ENCODE measurements at places on chromosomes 2 and 18. TPM values are rescaled to one million over a fixed set of nuclear protein-coding genes. Genes with fewer than 3 reads are reported as not detected.
A peak's percentile ranks its signal among the peaks of the same experiment; 100 is the strongest.

Gene TCF4
- 13.9 TPM for total RNA-seq

Gene TUBA4B
- not detected for total RNA-seq

Gene ANTXR1
- total RNA-seq: 31.1 TPM

Gene MAP4K3
- 97.4 TPM for total RNA-seq

Gene BMP10
- total RNA-seq: not detected

Gene THSD7B
- total RNA-seq: under 0.01 TPM

Gene PDCL3
- total RNA-seq: 27.2 TPM

Gene CEP76
- 25.1 TPM for total RNA-seq

Gene ZNF407
- 9.3 TPM for total RNA-seq

Gene SPC25
- 11.1 TPM for total RNA-seq

DNA sequence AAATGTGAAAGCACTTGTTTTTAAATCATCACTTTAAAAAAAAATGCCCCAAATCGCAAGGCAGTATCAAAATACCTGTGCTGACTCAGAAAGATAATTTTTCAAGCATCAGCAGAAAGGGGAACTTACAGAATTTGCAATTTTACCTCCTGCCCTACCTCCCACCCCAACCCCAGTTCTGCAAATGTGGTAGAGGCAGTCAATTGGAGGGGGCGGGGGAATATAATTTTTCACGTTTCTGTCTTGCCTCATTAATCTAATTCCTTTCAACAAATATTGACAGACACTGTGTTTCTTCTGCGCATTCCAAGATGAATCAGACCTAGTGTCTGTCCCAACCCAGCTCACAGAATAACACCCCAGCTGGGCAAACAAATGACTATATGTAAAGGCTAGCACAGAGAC, 76.8 kb downstream of the ALPK2 start:
- peak; percentile 86 for DNase-seq
- no peaks in the 10 kb centered on the region for H3K36me3 ChIP-seq
- H3K27me3 ChIP-seq: no peaks in the 10 kb centered on the region
- no peak overlapping the region for H3K4me3 ChIP-seq
- H3K4me1 ChIP-seq: peaks cover 42% of the 10 kb centered on the region

GRCh38 chr18:41410006-41410405, 545.0 kb upstream of the PIK3C3 start:
- H3K36me3 ChIP-seq: no peaks in the 10 kb centered on the region
- H3K27ac ChIP-seq: no peak overlapping the region
- peak; percentile 12 for DNase-seq
- 0 out of 2 replicates have a peak, but pooled peaks cover 3% of the 10 kb centered on the region for H3K4me1 ChIP-seq
- H3K4me3 ChIP-seq: no peak overlapping the region

GRCh38 chr2:141186413-141187074, 944.3 kb downstream of the LRP1B start:
- no peak overlapping the region for H3K27ac ChIP-seq
- no peaks in the 10 kb centered on the region for H3K36me3 ChIP-seq
- H3K4me3 ChIP-seq: no peak overlapping the region

GRCh38 chr2:33136566-33136965, 189.8 kb downstream of the LTBP1 start:
- no peaks in the 10 kb centered on the region for H3K27me3 ChIP-seq
- peak overlapping the region; percentile 75 for H3K4me3 ChIP-seq
- H3K27ac ChIP-seq: peak overlapping the region; percentile 89
- DNase-seq: no peak
- H3K36me3 ChIP-seq: no peaks in the 10 kb centered on the region

GRCh38 chr2:70356941-70357683, 55.2 kb upstream of the FAM136A start:
- peak overlapping the region; percentile 36 for H3K27ac ChIP-seq
- no peak for DNase-seq
- no peaks in the 10 kb centered on the region for H3K36me3 ChIP-seq
- H3K4me1 ChIP-seq: peaks cover 52% of the 10 kb centered on the region
- no peak overlapping the region for H3K4me3 ChIP-seq

DNA sequence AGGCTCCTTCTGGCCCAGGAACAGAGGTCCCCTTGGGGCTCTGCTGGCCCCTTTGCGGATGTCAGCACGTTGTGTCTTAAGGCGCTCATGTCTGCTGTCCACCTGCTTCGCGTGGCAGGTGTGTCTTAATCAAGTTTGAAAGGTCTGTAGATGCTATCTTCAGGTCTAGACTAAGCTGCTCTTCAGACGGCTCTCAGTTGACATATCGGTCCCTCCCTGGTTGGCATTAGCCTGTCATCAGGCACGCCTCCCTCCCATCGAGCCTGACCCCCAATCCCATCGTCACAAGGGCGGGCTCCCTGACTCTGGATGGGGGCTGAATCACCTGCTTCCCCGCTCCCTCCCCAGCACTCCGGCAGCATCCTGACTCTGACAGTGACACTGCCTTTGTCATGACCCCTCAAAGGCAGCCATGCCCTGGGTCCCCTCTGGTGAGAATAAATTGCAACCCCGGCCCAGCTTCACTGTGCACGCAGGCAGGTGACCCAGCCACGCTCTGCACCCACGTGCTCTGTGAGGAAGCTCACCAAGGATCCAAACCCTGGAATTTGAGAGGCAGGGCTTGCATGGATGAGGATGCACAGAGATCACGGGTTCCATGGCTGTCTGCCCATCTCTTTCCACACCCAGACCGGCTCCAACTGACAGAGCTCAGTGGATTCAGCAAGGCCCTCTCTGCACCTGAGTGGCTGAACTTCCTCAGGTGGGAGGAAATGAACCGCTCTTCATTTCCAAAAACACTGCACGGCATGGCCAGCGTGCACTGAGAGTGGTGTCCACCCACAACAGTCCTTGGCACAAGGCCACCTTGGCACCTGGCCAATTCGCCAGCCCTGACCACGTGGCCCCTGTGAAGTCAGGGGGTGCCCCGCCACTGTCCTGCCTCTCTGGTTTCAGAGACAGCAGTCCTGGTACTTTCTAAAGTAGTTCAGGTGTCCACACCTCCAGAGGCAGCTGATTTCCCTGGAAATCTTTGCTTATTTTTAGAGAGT, 110.2 kb upstream of the GPC1 start:
- no peak overlapping the region for H3K27ac ChIP-seq
- H3K4me1 ChIP-seq: no peaks in the 10 kb centered on the region
- peaks cover 88% of the 10 kb centered on the region for H3K27me3 ChIP-seq
- H3K36me3 ChIP-seq: no peaks in the 10 kb centered on the region

DNA sequence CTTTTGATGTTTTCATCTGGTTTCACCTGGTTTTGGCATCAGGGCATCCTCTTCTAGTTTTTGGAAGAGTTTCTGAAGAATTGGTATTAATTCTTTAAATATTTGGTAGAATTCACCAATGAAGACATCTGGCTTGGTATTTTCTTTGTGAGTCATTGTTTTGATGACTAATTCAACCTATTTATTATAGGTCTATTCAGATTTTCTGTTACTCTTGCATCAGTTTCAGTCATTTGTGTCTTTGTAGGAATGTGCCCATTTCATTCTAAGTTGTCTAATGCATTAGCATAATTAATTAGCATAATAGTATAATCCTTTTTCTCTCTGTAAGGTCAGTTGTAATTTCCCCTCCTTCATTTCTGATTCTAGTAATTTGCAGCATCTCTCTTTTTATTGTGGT, 8.0 kb downstream of the GNLY start:
- H3K27ac ChIP-seq: peak overlapping the region; percentile 80
- no peaks in the 10 kb centered on the region for H3K27me3 ChIP-seq
- H3K4me3 ChIP-seq: peak overlapping the region; percentile 24
- no peaks in the 10 kb centered on the region for H3K36me3 ChIP-seq
- peak; percentile 85 for DNase-seq

DNA sequence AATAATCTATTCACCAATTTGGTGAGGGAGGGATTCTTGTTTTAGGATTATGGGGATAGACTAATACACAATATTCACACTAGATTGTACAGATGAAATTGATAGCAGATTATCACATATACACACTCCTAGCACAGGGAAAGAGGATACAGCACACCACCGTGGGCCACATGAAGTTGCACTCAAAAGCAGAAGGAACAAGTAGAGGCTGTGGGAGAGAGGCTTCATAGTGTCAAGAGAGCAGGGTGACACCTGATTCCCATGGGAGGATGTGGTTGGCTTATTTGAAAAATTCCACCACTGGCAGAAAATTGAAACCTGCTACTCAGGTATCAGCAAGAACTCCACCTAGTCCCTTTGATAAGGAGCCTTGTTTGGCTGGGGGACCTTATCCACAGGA, 395.6 kb downstream of the SPAG16 start:
- no peaks in the 10 kb centered on the region for H3K36me3 ChIP-seq
- no peak overlapping the region for H3K27ac ChIP-seq
- no peak for DNase-seq
- no peak overlapping the region for H3K4me3 ChIP-seq

GRCh38 chr2:10859278-10859677, 46.7 kb upstream of the PDIA6 start:
- no peaks in the 10 kb centered on the region for H3K4me1 ChIP-seq
- H3K36me3 ChIP-seq: no peaks in the 10 kb centered on the region
- no peak overlapping the region for H3K27ac ChIP-seq
- no peak for DNase-seq

- DNase-seq: no peak
- no peaks in the 10 kb centered on the region for H3K36me3 ChIP-seq
- no peaks in the 10 kb centered on the region for H3K4me1 ChIP-seq
- H3K27me3 ChIP-seq: no peaks in the 10 kb centered on the region
Observed at GRCh38 chr2:10914272-10914693, 2.5 kb downstream of the KCNF1 start.

DNA sequence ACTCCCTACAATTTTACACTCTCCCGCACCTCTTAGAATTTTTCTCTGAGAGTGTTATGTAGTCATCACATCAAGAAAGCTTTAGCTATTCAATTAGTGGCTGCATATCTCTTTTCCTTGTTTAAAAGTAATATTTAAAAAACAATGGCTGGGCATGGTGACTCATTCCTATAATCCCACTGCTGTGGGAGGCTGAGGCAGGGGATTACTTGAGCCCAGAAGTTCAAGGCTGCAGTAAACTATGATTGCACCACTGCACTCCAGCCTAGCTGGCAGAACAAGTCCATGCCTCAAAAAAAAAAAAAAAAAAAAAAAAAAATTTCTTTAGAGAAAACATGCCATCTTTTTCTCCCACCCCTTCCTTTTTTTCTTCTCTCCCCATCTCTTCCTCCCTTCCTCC, 44.3 kb downstream of the AQP4 start:
- DNase-seq: no peak
- H3K36me3 ChIP-seq: no peaks in the 10 kb centered on the region
- H3K27ac ChIP-seq: no peak overlapping the region
- H3K4me3 ChIP-seq: no peak overlapping the region
- peaks cover 27% of the 10 kb centered on the region for H3K27me3 ChIP-seq
- no peaks in the 10 kb centered on the region for H3K4me1 ChIP-seq

DNA sequence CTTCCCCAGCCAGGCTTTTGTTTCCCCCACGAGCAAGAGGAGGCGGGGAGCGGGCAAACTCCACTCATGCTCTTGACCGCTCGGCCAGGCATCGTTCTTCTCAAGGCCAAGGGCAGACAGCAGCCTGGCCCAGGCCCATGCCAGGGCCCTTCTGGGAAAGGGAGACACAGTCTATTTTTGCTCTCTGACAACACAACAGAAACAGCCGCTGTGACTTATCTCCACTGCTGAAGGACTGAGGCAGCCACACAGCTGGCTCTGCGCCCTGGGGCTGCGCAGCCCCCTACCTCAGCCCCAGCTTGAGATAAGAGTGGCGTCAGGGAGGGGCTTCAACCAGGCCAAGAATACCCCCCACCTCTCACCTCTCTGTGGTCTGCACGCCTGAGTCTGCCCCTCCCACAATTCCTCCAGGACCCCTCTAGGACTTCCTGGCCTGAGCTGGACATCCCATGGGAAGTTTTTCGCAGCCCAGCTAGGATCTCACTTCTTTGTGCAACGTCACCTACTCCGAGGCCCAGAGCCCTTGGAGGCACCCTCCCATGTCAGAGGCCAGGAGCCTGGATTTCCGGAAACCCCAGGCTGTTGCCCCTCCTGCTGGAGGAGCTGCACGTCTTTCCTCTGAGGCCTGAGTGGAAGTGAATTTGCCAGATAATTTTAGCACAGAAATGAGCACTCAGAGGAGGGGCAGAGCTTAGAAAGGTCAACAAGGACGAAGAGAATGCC, 118.9 kb upstream of the OTOS start:
- H3K36me3 ChIP-seq: no peaks in the 10 kb centered on the region
- DNase-seq: no peak
- peaks cover 8% of the 10 kb centered on the region for H3K4me1 ChIP-seq
- no peak overlapping the region for H3K27ac ChIP-seq

DNA sequence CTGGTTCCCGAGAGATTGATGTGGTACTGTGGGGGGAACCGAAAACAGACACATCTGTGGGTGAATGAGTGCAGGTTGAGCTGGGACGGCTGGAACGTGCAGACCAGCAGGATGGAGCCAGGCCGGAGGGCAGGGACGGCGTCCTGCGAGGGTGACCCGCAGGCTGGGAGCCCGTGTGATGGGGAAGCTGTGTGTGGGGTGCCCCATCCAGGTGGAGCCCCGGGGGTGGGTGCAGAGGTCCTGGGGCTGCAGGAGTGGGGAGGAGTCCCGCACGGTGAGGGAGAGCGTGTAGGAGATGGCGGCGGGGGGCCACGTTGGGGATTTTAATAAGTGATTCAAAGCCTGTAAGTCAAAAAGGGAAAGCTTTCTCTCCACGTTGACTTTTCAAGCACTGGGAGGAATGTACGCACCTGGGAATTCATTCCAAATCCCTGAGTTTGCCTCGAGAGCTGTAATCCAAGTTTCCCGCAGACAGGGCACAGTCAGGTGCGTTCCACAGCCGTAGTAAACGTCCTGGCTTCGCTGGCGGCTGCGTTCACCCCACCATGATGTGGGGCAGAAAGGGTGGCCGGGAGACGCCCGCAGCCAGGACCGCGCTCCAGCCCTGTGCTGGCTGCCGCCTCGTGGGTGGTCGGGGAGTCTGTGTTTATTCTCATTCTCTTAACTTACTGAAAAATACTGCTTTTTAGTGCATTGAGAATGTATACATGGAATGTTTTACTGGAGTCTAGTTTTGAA, 54.0 kb downstream of the NFATC1 start:
- H3K4me3 ChIP-seq: no peak overlapping the region
- peaks cover 7% of the 10 kb centered on the region for H3K4me1 ChIP-seq
- H3K27ac ChIP-seq: no peak overlapping the region

DNA sequence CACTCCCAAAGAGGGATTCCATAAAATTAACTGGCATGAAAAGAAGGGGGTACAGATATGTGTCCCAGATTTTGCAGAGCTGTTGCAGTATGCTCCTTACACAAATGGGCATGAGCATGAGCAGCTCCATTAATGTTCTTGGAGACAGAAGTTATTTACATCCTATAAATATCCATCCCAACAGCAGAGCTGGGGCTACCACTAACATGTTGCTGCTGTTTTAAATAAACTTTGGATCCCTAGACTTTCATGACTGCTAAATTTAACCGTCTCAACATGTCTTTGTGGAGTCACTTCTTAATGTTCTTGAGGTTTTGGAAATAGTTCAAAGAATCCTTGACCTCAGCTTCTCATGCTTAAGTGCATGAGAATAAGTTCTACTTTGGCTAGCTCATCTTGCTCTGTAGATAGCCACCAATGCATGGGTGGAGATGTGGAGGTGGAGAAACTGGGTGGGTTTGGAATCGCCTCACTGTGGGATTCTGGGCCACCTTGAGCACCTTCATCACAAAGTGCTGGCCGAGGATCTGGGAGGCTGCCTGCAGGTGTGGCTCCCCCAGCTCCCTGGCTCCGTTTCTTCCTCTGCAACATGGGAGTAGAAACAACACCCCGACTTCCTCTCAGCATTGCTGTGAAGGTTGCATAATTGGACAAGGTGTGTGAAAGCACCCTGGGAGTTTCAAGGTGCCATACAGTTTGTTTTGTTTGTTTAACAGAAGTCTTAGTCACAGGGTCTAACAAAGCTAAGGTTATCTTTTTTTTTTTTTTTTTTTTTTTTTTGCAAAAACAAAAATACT, 307.2 kb downstream of the MYCN start:
- no peak overlapping the region for H3K4me3 ChIP-seq
- no peak for DNase-seq
- no peak overlapping the region for H3K27ac ChIP-seq
- no peaks in the 10 kb centered on the region for H3K27me3 ChIP-seq

Measured in PC-3 (cell line).